NCI-H1694 (cell line): ENCODE measurements at places on chromosomes 6 and 20.

DNA sequence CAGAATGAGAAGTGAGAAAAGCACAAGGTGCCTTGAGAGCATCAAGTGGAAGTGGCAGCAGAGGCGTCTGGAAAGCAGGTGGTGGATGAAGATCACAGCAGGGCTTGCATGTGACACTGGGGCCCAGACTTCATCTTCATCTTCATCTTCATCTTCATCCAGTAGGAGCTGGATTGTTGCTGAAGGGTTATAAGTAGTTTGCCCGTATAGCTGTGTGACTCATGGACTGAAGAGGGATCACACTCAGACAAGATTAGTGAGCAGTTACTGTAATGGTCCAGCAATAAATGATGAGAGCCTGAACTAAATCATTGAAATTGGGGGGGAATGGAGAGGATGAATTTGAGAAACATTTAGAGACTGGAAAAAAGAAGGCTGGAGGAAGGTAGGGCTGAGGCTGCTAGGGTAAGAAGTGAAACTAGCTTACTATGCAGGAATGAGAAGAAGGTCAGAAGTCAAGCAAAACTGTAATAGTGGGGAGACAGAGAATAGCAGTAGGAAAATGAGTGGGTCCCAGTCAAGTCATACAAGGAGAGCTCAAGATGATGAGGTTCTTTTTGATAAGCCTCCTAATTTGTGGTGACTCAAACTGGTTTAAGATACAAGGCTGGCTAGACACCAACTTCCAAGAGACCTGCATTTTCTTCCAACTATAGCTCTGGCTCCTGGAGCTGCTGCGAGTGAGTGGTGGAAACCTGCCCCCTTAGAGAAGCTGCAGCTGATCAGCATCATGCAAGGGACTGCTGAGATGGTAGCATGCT lies 92.3 kb upstream of the BEND6 start:
- DNase-seq, result no peak

- DNase-seq, result no peak
Observed at GRCh38 chr6:140382355-140382754, 1007.9 kb upstream of the CITED2 start.

GRCh38 chr6:65248101-65248610 lies 458.9 kb downstream of the EYS start:
- no peak for DNase-seq

DNA sequence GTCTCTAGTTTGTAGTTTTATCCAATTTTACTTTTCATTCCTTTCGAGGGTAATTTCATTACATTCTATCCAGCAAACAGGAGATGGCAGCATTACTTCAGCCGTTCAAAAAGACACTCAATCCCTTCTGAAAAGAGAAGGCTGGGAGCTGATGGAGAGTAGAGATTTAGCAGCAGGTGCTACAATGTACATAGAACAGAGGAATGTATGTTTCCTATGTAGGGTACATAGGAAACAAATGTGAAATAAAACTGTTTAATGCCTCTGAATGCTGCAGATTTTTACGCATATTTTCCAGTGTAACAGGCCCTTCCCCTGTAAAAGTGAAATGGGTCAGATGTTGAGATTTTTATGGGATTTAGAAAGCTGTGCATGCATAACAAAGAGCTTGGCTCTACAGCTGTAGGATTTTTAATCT lies 16.0 kb downstream of the RPS12 start:
- DNase-seq, result no peak

DNA sequence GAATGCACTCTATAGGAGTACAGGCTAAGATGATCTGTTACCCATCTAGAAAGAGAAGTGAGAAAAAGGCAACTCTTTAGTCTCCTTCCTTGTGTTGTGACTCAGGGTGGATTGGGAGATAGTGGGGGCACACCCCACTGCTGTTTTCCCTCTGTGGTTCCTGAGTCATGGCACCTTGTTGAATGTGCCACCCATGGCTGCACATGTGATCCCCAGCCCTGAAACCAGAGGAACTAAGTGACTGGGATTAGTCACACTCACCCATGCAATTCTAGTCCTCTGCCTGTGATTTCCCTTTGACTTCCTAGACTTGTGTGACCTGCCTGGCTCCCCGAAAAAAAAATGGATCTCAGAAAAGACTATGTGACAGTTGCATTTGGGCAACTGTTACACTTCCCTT lies 48.6 kb upstream of the HTR1B start:
- no peak for DNase-seq

- no peak for DNase-seq
Observed at GRCh38 chr6:132053511-132053910, 102.3 kb upstream of the CCN2 start.

GRCh38 chr20:59530782-59531181 lies 73.6 kb upstream of the PHACTR3 start:
- no peak for DNase-seq
